Thoracic aorta (tissue), 2 donors: ENCODE measurements at places on chromosomes 7 and 10. TPM values are rescaled to one million over a fixed set of nuclear protein-coding genes. Genes with fewer than 3 reads are reported as not detected.

MOSPD3 gene
- 9.2 TPM for total RNA-seq

ACBD7 gene
- 0.63 TPM for total RNA-seq

DNA sequence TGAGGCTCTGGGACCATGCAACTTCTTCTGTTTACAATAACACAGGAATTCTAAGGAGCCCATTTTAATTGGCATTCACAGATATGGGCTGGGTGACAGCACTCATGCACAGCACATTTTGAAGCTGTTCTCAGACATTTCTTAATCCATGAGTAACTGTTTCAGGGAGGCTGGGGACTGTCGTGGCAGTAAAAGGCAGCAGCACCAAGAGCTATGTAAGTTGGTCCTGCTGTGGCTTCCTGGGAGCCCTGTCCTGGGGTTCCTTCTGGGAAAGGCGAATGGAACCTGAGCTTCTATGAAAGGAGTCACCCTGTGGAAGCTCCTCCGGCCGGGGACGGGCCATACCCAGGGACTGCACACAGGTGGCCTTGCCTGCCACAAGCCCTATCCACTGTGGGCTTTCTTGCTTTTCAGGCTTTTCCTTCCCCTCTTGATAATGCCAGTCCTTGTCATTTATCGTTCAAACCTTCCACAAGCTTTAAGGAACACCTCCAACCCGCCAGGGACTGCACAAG, 40.5 kb downstream of the COBL start:
- DNase-seq, result no peak

TNKS2 gene
- 73.1 TPM for total RNA-seq

GATA3 gene
- not detected for total RNA-seq

DNA sequence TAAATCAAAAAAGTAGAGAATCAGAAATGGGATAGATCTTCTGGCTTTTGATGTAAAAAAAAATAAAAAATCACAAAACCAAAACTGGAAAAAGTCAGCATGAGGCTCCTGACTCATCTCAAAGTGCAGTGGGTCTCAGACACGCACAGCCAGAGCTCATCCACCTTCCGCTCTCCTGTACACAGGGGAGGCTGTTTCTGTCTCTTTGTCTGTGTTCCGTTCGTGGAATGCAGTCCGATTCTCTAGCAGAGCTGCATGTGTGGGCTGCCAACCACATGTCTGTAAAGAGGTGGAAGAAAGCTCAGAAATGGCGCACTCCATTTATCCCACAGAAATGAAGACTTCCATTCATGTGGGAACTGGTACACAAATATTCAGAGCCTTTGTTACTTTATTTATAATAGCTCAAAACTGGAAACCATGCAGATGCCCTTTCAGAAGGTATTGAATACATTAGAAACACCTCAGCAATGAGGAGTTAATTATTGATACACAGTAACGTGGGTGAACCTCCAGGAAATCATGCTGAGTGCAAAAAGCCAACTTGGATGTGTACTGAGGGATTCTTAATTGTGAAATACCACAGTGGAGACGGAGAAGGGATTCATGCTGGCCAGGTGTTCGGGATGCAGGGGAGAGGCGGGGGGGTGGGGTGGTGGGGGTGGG, 123.3 kb downstream of the TRRAP start:
- no peak for DNase-seq

KCND2 gene
- 0.99 TPM for total RNA-seq

GRCh38 chr7:157952841-157953645, 616.2 kb downstream of the DNAJB6 start:
- no peak for DNase-seq

GRCh38 chr10:43863859-43864591, 215.3 kb upstream of the ZNF32 start:
- no peak for DNase-seq

NCF1 gene
- 3.3 TPM for total RNA-seq
